ENCODE measurements at places on chromosomes 6 and 20. TPM values are rescaled to one million over a fixed set of nuclear protein-coding genes. Genes with fewer than 3 reads are reported as not detected.

CNBD2 gene
- 3.4 TPM for total RNA-seq

ME1 gene
- 8.4 TPM for total RNA-seq

FAM217A gene
- not detected for total RNA-seq

IP6K3 gene
- not detected for total RNA-seq

LY6G6F gene
- total RNA-seq: not detected

BMP7 gene
- total RNA-seq: not detected

AVP gene
- total RNA-seq: not detected

PTK6 gene
- total RNA-seq: 0.13 TPM

SLA2 gene
- not detected for total RNA-seq

MUC22 gene
- not detected for total RNA-seq

BFSP1 gene
- total RNA-seq: 2.1 TPM

CLVS2 gene
- total RNA-seq: not detected

HDGFL1 gene
- total RNA-seq: not detected

SLC22A2 gene
- not detected for total RNA-seq

BPIFB1 gene
- not detected for total RNA-seq

GCNT2 gene
- total RNA-seq: 6.3 TPM

PHF20 gene
- 21.9 TPM for total RNA-seq

BTNL2 gene
- not detected for total RNA-seq

SLC17A4 gene
- total RNA-seq: not detected

GRIK2 gene
- 0.13 TPM for total RNA-seq

KCNK16 gene
- not detected for total RNA-seq

LTB gene
- 4.9 TPM for total RNA-seq
